RPMI8226 (cell line): ENCODE measurements at places on chromosomes 5 and 9.
A peak's percentile ranks its signal among the peaks of the same experiment; 100 is the strongest.

- DNase-seq, result no peak
These were observed 107.3 kb downstream of the ZNF608 start for GRCh38 chr5:124639095-124639665.

- DNase-seq, result peak; percentile 55
These were observed 1.3 kb downstream of the SDHA start for GRCh38 chr5:219460-219863.

DNA sequence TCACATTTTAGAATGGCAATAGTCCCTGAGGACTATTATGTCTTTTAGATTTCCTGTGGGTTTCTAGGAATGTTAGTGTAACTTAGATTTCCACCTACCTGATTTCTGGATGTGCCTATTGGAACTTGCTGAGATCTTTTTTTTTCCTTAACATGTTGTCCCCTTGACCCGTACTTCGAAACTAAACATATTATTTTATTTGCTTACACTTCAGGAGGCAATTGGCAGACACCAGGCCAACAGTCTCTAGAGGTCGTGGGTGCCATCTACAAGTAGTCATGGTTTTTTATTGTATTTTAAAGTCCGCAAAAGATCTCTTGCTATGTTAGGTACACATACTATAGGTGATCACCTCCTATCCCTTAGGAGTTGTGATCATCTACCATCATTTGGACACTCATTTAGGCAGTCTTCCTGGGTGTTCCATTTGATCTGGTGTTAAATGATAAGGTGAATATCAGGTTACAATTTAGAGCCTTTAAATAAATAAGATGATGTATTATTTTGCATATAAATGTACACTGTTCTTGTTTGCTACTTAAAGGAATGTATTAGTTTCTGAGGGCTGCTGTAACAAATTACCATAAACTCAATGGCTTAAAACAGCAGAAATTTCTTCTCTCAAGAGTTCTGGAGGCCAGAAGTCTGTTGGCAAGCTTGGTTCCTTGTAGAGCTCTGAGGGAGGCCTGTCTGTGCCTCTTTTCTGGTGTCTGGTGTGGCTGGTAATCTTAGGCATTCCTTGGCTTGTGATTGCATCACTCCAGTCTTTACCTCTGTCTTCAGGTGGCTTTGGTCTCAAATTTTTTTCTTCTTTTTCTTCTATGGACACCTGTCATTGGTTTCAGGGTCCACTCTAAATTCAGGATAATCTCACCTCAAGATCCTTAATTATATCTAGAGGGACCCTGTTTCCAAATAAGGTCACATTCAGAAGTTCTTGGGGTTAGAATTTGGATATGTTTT is 64.8 kb downstream of the ZCCHC7 start:
- DNase-seq, result no peak

GRCh38 chr9:10094563-10094962 is 518.2 kb downstream of the PTPRD start:
- DNase-seq, result no peak

DNA sequence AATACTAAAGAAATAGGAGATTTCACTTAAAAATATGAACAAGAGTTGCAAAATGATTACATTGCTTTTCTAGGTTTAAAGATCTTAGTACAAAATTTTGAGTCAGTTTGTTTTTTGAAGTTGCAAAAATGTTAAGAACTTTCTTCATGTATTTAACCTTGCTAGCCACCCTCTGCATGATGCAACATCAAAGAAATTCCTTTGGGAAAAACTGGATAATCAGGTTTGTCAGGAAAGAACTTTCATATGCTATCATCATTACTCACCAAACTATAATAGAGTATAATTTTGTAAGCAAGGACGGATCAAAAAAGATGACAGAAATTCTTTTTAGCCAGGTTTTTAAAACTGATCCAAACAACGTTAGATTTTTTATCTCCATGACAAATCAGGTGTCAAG is 116.9 kb upstream of the MRPS30 start:
- DNase-seq, result no peak

DNA sequence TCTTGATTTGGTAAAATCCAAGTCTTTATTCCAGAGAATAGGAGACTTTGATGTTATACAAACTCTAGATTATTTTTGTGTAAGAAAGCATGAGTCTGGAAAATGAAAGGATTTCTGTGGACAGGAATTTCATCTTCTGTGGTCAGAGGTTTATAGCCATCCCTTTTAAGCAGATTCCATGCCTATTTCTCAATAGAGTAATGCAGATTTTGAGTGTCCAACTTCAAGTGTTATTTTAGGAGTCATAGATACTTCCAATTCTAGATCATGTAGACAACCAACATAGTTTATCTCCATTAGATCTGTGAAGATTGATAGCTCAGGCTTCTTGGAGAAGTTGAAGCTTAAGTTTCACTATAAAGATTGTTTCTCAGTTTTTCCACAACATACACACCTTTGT is 379.7 kb downstream of the PSAT1 start:
- DNase-seq, result no peak

DNA sequence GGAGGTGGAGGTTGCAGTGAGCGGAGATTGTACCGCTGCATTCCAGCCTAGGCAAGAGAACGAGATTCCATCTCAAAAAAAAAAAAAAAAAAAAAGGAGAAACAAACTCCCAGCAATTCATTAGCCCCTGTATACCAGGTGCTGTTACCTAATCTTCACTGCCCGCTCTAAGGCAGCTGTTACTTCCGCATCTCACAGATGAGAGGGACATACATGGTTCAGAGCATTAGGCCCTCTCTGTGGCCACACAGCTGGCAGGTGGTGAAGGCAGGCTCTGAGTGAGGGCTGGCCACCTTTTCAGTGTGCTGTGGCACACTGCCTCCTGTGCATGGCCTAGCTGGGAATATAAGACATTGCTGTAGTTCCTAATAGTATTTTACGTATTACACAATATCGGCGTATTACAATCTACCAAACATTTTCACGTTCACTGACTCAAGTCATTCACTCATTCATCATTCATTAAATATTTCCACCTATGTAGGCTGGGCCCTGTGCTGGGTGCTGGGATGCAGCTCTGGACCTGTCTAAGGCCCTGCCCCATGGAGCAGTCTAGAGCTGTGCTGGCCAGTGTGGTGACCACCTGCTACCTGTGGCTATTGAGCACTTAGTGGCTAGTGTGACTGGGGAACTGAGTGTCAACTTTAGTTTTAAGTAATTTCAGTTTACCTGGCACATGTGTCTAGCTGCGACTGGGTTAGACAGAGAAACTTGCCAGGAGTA is 35.8 kb downstream of the RGS3 start:
- no peak for DNase-seq

- no peak for DNase-seq
These were observed 8.4 kb downstream of the FNBP1 start for GRCh38 chr9:130034570-130034969.

DNA sequence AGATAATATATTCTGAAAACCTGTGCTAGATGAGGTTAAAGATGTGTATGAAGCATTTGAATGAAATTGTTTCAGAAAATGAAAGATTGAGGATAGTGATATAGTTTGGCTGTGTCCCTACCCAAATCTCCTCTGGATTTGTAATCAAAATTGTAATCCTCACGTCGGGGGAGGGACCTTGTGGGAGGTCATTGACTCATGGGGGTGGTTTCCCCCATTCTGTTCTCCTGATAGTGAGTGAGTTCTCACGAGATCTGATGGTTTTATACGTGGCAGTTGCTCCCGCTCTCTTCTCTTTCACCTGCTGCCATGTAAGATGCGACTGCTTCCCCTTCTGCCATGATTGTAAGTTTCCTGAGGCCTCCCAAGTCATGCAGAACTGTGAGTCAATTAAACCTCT is 2.0 kb upstream of the TEX48 start:
- no peak for DNase-seq

DNA sequence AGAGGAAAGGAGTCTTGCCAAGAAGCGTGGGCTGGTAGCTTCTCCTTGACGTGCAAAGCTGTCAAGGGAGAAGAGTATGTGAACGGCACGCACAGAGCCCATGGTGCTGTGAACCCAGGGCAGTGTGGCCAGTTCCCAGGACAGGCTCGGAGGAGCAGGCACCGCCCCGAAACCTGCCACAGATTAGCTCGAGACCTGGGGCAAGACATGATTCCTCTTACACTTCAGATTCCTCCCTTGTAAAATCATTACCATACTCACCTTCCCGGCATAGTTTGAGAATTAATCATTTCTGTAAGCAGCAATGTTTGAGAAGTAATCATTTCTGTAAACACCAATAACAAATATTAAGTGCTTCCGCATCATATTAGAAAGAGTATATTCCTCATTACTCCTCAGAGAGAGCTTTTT is 19.9 kb downstream of the GOLM1 start:
- no peak for DNase-seq

- no peak for DNase-seq
These were observed 1059.8 kb upstream of the DMAC1 start for GRCh38 chr9:8859416-8859815.

- DNase-seq, result peak; percentile 89
These were observed at the start of gene NNT for GRCh38 chr5:43602461-43603343. TSS of gene NNT (plus strand) at chr5:43603180. CDS start at chr5:43609196, 6,016 bp downstream.

DNA sequence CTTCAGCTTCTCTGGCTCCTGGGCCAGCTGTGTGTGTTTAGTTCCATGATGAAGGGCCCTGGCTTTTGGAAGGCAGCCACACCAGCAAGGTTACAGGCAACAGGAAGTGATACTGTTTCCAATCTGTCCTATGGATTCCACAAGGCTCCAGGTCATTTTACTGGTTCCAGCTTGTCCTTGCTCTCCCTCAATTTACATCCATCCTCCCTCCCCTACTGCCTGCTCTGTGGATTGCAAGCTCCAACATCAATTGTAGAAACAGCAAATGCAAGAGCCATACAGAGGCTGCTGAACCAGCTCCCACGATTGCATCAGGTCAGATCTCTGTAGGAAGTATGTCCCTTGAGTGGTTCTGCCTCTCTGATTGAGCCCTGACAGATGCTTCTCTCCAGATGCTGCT is 409.8 kb downstream of the NTRK2 start:
- DNase-seq, result no peak

DNA sequence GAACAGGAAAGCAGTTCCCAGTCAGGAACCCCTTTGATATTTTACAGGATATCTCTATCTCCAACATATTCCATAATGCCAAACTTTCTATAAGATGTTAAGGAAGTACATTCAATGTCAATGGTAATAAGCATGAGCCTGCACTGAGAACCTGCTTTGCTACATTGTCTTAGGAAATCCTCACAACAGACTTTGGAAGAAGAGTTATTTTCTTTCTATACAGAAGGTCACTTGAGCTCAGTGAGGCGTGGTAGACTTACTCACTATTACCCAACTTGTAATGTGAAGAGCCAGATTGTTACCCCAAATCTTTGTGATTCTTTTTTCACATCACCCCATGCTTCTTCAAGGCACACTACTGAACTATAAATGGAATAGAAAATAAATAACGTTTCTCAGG is 435.9 kb downstream of the DNAH5 start:
- no peak for DNase-seq

- peak; percentile 77 for DNase-seq
These were observed 747 bp downstream of the LRSAM1 start for GRCh38 chr9:127451858-127452656.

- DNase-seq, result no peak
These were observed 116.7 kb downstream of the GOLPH3 start for GRCh38 chr5:32057187-32058096.

- DNase-seq, result no peak
These were observed 66.4 kb upstream of the RUSC2 start for GRCh38 chr9:35423499-35423898.

DNA sequence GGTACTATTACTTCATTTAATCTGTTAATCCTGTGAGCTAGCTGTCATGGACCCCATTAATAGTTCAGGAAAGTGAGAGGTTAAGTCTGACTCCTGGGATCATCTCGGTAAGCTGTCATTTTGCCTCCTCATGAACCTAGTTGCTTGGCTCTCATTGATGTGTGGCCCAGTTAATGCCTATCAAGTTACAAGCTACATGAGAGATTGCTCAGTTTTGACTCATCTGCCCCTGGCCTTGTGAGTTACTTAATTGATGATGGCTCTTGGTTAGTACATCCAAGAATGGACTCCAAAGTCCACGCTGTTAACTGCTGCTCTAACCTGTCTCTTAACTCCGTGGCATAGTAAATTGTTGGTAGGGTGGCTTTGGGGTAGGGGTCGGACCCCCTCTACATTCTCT is 23.9 kb downstream of the LARP1 start:
- DNase-seq, result no peak

DNA sequence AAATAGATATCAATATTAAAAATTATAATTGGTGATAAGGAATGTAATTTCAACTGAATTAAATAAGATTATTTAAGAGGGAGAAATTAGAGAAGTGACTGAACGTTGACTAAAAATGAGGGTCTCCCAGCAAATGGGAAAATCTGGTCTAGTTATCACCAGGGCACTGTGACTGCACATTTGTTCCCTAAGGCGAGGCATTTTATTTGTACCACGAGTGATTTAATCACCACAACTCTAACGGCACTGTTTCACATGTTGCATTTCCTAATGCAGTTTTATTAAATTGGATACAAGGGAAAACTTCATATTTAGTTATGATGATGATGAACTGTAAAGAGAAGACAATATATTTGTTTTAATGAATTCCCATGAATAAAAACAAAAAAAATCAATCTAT is 26.4 kb upstream of the FAM240B start:
- DNase-seq, result no peak

DNA sequence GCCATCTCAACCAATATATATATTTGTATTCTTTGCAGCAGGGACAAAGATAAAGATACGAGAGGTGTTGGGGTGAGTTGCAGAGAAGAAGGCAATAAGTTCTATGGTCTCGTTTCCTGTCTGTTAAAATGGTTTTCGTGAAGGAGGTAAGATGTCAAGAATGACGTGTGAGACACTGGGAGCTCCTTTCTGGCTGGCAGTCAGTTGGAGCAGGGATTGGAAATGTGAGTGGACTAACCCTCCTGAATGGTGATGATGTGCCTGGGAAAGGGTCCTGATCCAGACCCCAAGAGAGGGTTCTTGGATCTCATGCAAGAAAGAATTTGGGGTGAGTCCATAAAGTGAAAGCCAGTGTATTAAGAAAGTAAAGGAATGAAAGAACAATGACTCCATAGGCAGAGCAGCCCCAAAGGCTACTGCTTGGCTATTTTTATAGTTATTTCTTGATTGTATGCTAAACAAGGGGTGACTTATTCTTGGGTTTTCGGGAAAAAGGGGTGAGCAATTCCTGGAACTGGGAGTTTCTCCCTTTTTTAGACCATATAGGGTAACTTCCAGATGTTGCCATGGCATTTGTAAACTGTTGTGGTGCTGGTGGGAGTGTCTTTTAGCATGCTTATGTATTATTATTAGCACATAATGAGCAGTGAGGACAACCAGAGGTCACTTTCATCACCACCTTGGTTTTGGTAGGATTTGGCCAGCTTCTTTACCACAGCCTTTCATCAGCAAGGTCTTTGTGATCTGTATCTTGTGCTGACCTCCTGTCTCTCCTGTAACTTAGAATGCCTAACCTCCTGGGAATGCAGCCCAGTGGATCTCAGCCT is 53.7 kb downstream of the SPATA31C2 start:
- no peak for DNase-seq

- no peak for DNase-seq
These were observed 731.0 kb downstream of the PRELID2 start for GRCh38 chr5:145104106-145104505.
